Right renal pelvis (tissue), 4 donors: ENCODE measurements at places on chromosomes 7 and 10. TPM values are rescaled to one million over a fixed set of nuclear protein-coding genes. Genes with fewer than 3 reads are reported as not detected.

Gene FIGNL1
- 28.3 TPM for polyA plus RNA-seq

Gene COPS6
- 127 TPM for polyA plus RNA-seq

Gene ANTXRL
- polyA plus RNA-seq: not detected

Gene NT5C2
- 87.2 TPM for polyA plus RNA-seq

Gene HMX3
- not detected for polyA plus RNA-seq

GRCh38 chr10:79044036-79044632 is 24.6 kb upstream of the ZMIZ1 start:
- DNase-seq: no peak

DNA sequence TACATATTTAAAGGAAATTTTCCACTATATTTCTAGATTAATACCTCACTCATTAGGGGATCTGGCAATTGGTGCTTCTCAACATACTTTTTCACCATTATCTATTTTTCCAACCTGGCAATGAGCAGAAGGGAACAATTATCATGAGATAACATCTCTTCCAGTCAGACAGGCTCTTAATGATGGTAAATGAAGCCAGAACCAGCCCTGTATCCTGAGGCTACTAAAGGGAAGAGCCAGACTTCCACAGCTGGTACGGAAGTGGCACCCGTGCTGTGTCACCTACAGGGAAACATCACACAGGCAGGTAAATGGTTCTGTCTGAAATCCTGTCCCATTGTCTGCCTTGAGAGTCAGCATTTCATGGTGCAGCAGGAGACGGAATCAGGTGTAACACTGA is 75.9 kb downstream of the ELMO1 start:
- no peak for DNase-seq

DNA sequence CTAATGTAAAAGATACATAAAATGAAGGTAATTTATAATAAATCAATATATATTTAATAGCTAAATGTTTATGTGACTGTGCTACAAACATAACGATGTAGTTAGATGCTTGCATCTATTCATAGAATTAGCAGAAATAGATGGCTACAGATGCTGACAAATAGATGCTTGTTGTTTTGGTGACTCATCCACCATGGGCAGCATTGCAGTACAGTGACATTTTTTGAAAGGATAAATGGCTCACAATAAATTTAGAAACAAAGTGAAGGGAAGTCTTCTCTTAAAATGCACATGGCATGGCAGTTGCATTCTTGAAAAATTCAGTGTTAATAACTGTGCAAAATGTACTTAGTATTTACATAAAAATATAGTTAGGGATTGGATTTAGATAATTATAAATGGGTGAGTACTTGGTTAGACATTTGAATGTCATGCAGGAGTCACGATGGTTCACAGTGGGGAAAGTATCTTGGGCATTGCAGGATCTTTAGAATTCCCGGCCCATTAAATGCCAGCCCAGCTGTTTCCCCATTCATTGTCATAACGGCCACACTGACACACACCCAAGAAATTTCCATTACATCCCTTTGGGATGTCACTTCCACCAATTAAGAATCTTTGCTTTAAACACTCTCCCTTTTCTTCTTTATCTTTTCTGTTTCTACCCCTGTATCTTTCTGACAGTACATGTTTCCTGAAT is 564.1 kb downstream of the ATRNL1 start:
- no peak for DNase-seq

DNA sequence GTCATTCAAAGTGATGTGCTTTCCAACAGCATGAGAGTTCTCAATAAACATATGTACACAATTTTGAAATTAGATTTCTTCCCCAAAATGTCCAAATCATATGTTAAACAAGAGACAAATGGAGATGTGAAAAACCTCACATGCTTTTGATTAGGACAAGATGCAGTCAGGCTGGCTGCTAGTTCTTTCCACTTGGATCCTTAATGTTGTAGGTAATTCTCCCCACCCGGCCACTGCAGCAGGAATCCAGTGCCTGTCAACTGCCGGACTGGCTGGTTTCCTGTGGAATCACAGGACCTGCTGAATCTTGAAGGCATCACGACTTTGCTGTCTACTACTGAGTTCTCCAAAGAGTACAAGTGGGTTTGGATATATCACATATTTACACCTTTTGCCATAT is 138.6 kb upstream of the AKR1E2 start:
- DNase-seq: no peak

DNA sequence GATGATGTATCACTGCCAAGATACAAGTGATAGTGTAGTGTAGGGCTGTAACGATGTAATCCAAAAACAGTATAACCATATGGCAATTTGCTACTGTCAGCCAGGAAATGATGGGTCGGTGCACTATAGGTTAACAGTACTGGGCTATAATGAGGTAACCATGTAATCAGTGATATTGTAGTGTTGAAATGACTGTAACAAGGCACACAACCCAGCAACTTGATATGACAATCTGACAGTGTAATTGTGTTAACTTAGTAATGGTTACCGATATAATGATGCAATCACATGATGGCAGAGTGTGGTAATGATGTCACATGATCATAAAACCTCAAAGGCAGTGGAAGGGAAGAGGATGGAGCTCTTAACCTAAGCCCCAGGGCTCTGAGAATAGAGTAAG is 73.8 kb upstream of the SLF2 start:
- DNase-seq: no peak

- DNase-seq: no peak
These were observed 194.7 kb upstream of the SEMA3A start for GRCh38 chr7:84389242-84389641.
